ENCODE measurements at places on chromosomes 6 and 20. TPM values are rescaled to one million over a fixed set of nuclear protein-coding genes. Genes with fewer than 3 reads are reported as not detected.

DNA sequence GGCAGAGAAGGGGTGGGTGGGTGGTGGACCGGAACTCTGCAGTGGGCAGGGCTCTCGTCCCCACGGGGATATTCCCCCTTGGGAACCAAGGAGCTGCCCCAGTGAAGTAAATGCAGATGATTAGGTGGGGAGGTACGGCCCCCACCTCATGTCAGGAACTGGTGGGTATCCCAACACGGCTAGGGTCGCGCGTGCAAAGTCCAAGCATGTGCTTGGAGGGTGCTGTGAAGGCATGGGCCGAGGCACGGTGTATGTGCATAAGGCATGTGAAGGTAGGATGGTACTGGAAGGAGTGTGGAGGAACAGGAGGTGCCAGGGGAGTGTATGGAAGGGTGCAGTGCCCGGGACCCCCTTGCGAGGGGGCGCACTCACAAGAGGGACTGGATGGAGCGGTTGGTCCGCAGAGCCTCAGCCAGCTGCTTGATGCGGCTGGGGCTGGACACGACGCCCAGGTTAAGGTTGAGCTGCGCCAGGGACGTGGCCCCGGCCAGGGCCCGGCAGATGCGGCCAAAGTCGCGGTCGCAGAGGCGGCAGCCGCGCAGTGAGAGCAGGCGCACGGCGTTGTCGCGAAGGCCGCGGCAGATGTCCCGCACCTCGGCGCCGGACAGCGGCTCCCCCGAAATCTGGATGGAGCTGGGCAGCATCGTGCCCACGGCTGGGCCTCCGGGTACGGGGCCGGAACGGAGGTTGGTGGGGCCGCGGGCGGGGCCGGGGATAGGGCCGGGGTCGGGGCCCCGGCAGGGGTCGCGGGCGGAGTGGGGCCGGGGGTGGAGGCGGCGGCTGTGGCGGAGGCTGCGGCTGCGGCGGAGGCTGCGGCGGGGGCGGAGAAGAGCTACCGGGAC lies 783 bp downstream of the LRRC73 start:
- DNase-seq, result no peak
- H3K4me3 ChIP-seq, result peak overlapping the region; percentile 79
- H3K27ac ChIP-seq, result no peak overlapping the region
- peaks cover 8% of the 10 kb centered on the region for H3K27me3 ChIP-seq
- peaks cover 55% of the 10 kb centered on the region for H3K36me3 ChIP-seq

GRCh38 chr6:20564269-20564668 lies 30.0 kb downstream of the CDKAL1 start:
- no peaks in the 10 kb centered on the region for H3K36me3 ChIP-seq
- H3K27me3 ChIP-seq, result no peaks in the 10 kb centered on the region
- H3K4me1 ChIP-seq, result no peaks in the 10 kb centered on the region
- DNase-seq, result no peak

- no peaks in the 10 kb centered on the region for H3K36me3 ChIP-seq
- no peak overlapping the region for H3K4me3 ChIP-seq
- H3K27me3 ChIP-seq, result no peaks in the 10 kb centered on the region
Observed at GRCh38 chr20:50538276-50538675, 28.1 kb downstream of the PTPN1 start.

DNA sequence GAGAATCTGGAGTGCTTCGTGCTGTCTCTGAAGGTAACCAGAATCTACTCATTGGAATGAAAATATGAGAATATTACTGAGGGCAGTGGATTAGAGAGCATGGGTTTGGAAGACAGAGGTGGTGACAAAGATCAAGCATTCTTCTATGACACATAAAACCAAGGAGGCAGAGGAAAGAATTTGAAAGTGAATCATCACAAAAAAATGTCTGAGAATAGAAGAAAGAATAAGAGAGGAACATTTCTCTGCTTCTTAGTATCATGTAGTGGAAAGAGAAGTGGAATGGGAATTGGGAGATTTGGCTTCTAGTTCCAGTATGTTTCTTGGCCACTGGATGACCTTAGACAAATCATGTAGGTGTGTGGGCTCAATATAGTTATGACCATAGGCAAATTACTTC lies 474.0 kb downstream of the TFAP2B start:
- H3K27me3 ChIP-seq, result no peaks in the 10 kb centered on the region
- no peak overlapping the region for H3K27ac ChIP-seq
- no peaks in the 10 kb centered on the region for H3K36me3 ChIP-seq
- H3K4me3 ChIP-seq, result no peak overlapping the region
- DNase-seq, result no peak
- no peaks in the 10 kb centered on the region for H3K4me1 ChIP-seq

GRCh38 chr20:8433291-8433690 lies 301.2 kb downstream of the PLCB1 start:
- peaks cover 15% of the 10 kb centered on the region for H3K4me1 ChIP-seq
- no peak overlapping the region for H3K4me3 ChIP-seq
- DNase-seq, result no peak

DNA sequence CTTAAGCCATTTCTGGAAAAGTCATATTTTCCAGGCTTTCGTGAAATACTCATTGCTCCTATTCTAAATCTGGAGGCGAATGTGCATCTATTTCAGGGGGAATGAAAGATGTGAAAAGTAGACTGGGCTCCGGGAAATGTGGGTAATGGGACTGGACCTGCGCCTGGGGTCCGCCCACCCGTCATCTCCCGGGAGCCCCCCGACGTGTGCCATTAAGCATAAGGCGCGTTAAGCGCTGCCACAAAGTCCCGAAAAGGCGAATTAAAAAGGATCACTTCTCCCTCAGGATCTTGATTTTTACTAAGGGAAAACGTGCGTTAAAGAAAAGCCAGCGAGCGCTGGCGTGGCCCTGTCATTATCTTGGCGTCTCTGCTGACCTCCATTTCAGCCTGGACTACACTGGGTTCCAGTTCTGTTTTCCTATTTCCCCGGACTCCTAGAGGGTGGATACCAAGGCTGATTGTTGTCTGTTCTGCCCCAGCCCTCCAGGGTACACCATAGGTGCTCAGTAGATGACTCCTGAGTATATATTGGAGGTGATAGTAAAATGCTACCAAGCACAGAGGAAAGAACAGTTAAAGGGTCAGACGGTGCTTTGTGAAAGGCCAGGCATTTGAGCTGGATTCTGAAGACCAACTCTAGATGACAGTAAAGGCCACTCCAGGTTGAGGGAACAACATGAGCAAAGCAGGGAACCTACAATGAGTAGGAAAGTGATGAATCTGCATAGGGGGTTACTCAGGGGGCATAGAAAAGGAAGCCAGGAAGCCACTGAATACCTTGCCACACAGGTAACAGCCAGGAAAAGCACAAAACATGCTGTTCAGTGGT lies 89.2 kb upstream of the ARID1B start:
- H3K4me1 ChIP-seq, result peaks cover 3% of the 10 kb centered on the region
- peak overlapping the region; percentile 72 for H3K4me3 ChIP-seq
- H3K27me3 ChIP-seq, result no peaks in the 10 kb centered on the region
- H3K36me3 ChIP-seq, result no peaks in the 10 kb centered on the region
- no peak for DNase-seq
- H3K27ac ChIP-seq, result peak overlapping the region; percentile 98

- H3K27ac ChIP-seq, result no peak overlapping the region
- no peak overlapping the region for H3K4me3 ChIP-seq
- no peak for DNase-seq
- no peaks in the 10 kb centered on the region for H3K27me3 ChIP-seq
- H3K4me1 ChIP-seq, result no peaks in the 10 kb centered on the region
Observed at GRCh38 chr6:82589509-82590206, 226.0 kb downstream of the TPBG start.

- H3K27me3 ChIP-seq, result no peaks in the 10 kb centered on the region
- no peaks in the 10 kb centered on the region for H3K4me1 ChIP-seq
- no peaks in the 10 kb centered on the region for H3K36me3 ChIP-seq
- DNase-seq, result no peak
Observed at GRCh38 chr6:131636880-131637792, at the start of gene ENPP3. ENPP3 (plus strand) TSS chr6:131637302; CDS start chr6:131637385, 83 bp downstream.

GRCh38 chr20:32063695-32064094 lies 11.7 kb downstream of the HCK start:
- no peaks in the 10 kb centered on the region for H3K27me3 ChIP-seq
- DNase-seq, result no peak
- H3K27ac ChIP-seq, result peak overlapping the region; percentile 80
- no peaks in the 10 kb centered on the region for H3K4me1 ChIP-seq
- H3K36me3 ChIP-seq, result no peaks in the 10 kb centered on the region
- no peak overlapping the region for H3K4me3 ChIP-seq

DNA sequence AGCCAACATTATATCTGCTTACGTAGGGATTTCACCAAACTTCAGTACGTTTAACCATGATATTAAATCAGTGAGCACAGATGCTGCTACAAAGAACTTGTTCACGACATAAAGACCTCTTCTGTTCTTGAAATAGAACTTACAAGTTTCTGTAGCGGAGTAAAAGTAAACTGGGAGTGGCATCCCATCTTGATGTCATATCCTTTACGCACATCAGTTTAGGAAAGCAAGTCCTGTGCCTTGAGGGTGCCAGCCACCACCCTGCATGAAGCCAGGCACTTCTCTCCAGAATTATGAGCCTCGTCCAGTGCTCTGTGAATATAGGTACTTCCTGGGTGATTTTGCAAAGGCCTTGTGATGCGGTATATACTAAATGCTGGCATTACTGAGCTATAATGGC lies 122.6 kb downstream of the BTBD3 start:
- no peaks in the 10 kb centered on the region for H3K4me1 ChIP-seq
- no peaks in the 10 kb centered on the region for H3K27me3 ChIP-seq
- no peaks in the 10 kb centered on the region for H3K36me3 ChIP-seq
- H3K4me3 ChIP-seq, result no peak overlapping the region
- H3K27ac ChIP-seq, result no peak overlapping the region

SLC17A1 gene
- not detected for total RNA-seq

STX11 gene
- 91.1 TPM for total RNA-seq

CCDC170 gene
- total RNA-seq, result 6.1 TPM

FRK gene
- total RNA-seq, result 7.1 TPM

PPP1R3G gene
- total RNA-seq, result 0.37 TPM
